ENCODE measurements at places on chromosomes 12 and 14.

DNA sequence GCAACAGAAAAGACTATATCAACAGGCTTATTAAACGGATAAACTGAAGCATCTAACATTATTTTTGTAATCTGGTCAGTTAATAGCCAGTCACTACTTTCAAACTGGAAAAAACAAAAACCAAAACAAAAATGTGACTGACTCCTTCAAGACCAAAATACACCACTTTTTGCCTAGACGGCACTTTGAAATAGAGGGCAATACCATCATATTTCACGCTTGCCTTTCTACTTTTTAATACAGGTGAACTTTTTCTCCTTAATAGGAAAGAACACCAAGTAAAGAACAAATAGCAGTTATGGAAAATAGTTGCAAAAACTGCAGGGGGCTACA is 550 bp upstream of the NUP107 start:
- DNase-seq = no peak

DNA sequence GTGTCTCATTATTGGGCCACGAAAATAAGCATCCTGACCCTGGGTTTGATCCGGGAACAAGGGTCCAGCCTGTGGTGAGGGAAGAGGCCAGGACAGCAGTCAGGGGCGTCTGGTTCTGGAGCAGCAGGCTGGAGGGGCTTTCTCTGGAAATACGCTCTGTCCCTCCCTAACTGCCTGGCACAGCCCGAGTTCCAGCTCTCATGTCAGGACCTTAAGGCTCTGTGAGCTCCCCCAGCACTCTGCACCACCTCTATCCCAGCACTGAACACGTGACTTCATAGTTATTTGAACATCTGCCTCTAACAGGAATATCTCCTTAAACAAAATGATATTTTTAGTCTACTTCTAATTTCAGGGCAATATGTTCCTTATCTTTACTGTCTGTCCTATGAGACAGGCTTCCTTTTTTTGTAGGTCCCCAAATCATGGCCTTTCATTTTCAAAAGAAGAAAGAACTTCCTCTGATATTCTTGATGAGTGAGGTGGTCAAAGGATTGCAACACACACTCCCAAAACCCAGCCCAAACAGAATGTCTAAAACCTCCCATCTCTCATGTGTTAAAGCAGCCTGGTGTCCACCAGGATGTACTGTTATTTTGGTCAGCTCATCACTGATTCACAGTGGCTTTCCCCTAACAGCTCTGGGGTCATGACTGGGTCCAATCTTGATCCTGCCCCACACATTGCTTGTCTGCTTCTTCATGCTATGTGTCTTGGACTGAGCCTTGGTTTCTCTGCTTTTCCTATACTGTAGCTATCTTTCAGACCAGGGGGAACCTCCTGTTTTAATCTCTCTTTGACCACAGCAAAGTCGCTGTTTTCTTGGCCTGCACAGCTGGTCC is 9.7 kb downstream of the AQP6 start:
- DNase-seq = no peak

- DNase-seq = no peak
Observed at GRCh38 chr14:91410771-91411536, 6.7 kb downstream of the CCDC88C start.

DNA sequence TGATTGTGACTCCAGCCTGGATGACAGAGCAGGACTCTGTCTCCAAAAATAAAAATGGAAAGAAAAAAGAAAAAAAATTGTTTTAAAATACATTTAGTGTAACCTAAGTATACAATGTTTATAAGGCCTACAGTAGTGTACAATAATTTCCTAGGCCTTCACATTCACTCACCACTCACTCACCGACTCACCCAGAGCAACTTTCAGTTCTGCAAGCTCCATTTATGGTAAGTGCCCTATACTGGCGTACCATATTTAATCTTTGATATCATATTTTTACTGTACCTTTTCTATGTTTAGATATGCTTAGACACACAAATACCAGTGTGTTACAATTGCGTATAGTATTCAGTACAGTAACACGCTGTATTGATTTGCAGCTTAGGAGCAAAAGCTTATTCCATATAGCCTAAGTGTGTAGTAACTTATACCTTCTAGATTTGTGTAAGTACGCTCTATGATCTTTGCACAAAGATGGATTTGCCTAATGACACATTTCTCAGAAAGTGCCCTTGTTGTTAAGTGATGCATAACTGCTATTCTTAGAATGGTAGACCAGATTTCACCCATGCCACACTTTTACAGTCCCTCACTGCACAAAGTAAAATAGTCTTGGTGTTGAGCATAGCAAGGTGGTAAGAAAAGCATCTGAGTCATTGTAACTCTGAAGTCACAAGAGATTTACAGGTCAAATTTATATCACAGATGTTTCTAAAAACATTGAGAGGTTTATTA is 151.9 kb downstream of the LRRK2 start:
- no peak for DNase-seq

GRCh38 chr12:77888611-77889010 is 57.9 kb downstream of the NAV3 start:
- DNase-seq = no peak

- no peak for DNase-seq
Observed at GRCh38 chr14:83467811-83468210, 1934.2 kb upstream of the SEL1L start.

DNA sequence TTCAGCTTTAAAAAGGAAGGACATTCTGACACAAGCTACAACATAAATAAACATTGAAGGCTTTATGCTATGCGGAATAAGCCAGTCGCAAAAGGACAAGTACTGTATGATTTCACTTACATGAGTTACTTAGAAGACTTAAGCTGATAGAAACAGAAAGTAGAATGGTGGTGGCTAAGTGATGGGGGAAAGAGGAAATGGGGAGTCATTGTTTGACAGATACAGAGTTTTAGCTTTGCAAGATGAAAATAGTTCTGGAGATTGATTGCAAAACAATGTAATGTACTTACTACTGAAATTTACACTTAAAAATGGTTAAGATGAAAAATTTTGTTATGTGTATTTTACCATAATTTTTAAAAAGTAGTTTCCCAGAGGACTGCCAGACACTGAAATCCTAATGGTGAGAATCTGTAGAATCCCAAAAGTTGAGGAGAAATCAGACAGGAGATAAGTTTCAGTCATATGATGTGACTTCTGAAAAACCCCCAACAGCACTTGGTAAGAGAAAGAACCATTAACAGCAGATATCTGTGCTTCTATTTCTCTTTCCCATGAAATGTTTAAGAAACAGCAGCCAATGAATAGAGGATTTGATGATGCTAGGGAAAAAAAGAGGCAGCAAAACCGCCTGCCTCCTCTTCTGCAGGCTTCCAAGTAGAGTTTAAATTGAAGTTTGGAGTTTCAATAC is 16.6 kb upstream of the CLEC2A start:
- no peak for DNase-seq

DNA sequence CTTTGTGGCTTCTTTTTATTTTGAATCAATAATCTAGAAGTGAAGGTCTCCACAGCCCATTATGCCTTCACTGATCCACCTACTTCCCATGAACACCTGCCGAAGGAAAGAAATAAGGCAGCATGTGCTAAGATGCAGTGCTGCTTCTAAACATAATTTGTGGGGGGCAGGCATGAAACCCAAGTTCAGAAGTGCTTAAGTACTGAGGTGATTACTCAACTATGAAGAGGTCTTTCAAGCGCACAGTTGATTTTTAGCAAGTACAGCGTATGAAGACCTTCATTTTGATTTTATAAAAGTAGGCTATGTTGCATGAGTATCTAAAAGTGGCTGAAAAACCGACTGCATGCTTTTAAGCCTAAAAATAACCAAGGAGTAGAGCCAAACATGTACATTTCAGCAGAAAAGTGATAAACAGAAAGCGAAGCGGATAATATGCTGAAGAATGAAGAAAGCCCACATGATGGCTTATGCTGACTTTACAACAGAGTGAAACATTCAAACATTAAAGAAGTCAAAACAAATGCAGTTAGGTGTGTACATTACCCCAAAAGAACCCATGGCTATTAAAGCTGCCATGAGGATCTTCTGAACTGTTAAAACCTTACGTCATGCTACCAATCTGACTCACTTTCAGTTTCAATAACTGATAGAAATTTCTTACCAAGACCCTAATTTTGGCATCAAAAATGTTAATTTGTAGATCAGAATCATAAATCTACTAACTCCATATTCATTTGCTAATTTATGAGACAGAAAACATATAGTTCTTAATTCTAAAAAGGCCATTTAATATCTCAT is 29.3 kb downstream of the KICS2 start:
- no peak for DNase-seq

DNA sequence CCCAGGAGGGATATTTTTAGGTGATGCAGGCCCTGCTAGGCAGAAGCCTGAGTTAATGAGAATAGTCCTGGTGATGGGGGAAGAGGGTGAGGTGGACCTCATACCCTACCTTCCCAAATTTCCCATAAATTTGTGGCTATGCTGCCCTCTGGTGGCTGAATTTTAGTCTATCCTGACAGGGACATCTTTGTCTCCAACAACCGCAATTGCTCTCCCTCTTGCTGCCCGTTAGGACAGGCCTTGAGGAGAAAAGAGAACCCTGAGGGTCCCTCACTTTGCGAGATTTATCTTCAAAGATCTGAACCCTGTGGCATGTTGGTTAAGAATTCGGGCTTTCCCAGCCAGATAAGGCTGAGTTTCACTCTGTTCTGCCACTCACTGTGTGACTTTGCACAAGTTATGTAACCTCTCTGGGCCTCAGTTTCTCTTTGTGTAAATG is 9.8 kb upstream of the ZNF385A start:
- no peak for DNase-seq

- DNase-seq = no peak
Observed at GRCh38 chr12:125331342-125332052, 266.3 kb downstream of the AACS start.

DNA sequence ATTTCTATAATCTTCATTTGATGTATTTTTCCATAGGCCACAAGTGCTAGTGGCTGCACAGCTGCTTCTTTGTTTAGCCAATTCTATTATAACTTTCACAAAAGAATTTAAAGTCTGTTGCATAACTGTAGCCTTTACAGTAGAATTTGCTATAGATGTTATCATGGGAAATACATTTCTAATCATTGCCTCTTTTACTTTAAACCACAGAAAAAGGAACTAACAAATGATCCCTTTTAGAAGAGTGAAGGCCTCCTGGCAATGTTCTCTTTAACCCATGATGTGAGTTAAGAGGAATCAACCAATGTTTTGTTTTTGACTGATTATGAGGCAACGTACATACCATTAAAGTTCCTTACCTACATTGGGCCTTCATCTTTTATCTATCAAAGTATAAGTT is 68.8 kb downstream of the RPL10L start:
- no peak for DNase-seq

DNA sequence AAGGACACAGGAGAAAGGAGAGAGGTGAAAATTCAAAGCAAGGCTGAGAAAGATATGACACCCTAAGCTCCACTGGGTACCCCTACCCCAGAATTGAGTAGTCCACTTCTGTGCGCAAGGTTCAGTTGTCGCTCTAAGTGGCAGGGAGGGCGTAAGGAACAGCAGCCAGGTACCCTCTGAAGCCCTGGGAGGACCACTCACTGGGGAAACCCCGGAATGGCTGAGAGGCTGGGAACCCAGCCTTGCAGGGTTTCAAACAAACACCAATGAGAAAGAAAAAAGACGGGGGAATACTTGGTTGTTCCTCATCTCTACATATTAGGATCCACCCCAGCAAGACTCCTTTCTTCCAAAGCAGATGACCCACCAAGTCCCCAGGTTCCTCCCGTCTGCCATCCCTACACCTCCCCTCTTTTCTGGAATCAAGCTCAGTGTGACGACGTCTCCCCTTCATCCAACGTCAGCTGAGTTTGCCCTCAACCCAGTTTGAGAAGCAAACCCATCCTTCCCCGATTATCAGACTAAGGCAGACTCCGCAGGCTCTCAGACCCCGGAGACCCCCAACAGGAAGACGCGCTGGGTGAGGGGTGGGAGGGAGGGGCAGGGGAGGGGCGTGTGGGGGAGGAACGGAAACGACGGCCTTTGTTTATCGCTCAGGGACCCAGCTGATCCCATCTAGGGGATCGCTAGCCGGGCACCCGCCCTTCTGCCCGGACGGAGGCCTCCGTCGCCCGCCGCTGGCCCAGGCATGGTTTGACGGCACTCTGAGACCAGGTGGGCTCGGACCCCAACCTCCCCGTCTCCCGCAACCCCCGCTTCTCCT is 795 bp downstream of the LMBR1L start:
- no peak for DNase-seq
